ENCODE measurements at places on chromosomes 12 and 14.

DNA sequence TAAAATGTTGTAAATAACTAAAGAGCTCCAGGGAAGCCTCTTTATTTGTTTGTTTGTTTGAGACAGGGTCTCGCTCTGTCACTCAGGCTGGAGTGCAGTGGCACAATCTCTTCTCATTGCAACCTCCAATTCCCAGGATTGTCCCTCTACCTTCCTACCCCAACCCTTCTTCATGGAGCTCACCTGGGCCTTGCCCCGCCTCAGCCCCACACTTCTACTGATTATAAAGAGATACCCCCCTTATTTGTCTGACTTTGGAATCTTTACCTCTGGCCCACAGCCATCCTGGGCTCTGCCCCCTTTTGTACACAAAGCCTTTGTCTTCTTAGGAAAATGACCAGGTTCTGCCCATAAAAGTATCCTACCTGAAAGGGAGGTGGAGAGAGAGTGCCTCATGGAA, 9.1 kb upstream of the BLTP3B start:
- DNase-seq, result no peak

DNA sequence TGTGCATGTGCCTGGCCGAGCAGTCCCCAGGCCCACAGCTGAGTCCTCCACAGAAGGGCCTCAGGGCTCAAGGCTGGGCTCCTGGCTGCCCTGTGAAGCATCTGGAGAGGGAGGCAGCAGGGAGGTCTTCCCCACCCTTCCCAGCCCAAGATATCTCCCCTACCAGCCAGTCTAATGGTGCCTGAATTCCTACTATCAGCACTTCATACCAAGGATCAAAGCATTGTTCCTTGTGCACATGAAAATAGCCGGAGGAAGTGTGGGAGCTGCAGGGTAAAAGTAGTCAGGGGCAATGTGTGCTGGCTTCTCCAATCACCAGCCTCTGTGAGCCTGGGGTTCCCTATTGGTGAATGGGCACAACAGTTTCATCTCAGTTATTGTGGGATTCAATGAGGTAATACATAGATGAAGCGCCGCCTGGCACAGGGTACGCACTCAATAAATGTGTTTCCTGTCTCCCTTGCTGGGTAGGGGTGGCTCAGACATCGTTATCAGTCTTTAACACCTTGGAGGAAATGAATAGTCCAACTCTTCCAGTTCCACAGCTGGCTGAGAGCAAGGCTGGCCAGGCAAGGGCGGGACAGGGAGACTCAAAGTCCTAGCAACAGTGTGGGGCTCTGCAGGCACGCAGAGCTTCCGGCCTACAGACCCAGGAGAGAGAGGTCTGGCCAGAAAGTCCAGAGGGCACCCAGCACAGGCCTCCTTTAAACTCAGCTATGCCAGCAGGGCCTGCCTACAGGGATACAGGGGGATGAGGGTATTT, 39.1 kb upstream of the PNMA1 start:
- peak; percentile 67 for DNase-seq

- no peak for DNase-seq
Observed at GRCh38 chr14:26730929-26731618, 133.2 kb upstream of the NOVA1 start.

DNA sequence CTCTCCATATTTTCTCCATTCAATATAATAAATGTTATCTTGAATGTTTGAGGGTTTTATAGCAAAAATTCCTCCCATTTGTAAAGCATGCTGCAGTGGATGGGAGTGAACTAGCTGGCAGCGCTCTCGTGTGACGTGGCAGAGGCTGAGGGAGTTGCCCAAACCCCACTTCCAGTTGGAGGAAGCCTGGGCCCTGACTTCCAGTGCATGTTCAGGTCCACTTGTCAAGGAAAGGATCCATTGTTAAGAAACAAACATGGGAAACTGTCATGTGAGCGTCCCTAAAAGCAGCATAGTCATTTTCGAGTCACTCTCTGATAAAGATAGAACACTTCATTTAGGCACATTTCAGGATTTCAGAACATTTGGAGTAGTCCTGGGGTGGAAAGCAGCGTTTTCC, 116.6 kb downstream of the SLC25A47 start:
- DNase-seq, result no peak

- peak; percentile 83 for DNase-seq
Observed at GRCh38 chr12:7638760-7639555, 26.8 kb downstream of the APOBEC1 start.

DNA sequence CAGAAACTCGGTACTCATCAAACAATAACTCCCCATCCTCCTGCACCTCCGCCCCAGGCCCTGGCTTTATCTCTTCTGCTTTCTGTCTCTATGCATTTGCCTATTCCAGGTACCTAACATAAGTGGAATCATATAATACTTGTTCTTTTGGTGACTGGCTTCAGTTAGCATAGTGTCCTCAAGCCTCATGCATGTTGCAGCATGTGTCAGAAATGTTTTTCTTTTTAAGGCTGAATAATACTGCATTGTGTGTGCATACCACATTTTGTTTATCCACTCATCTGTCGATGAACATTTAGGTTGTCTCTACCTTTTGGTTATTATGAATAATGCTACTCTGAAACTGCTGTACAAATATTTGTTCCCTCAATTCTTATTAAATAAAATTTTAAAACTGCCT, 117.1 kb downstream of the KICS2 start:
- no peak for DNase-seq

DNA sequence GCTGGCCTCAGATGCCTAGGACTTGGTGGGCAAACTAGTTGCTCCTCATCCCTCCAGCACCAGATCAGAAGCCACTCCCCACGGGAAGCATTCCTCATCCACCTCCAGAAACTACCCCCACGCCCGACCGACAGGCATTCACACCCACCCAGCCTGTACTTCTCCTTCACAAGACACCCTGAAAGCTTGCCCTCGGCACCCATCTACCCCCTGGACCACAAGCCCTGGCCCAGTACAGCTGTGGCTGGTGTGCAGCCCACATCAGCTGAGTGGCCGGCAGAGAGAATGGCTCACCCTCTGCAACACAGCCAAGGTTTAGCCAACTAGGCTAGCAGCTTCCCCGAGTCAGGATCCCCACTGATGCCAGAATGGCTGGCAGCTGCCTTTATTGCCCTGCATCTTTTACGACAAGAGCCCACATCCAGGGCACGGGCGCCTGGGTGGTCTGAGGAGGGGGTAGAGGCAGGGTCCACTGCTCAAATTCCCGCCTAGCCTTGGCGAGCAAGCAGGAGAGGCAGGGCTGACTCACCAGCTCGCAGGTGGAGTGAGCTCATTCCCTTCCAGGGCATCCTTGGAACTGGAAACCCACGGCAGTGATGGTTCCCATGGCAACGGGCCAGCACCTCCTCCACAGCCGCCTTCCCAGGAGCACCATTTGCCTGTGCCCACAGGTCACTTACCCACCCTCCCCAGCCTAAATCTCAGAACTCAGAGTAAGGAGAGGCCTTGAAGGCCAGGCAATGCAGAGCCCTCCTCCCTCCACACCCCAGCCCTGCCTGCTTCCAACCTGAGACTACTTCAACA, 17.1 kb downstream of the ACTN1 start:
- no peak for DNase-seq

DNA sequence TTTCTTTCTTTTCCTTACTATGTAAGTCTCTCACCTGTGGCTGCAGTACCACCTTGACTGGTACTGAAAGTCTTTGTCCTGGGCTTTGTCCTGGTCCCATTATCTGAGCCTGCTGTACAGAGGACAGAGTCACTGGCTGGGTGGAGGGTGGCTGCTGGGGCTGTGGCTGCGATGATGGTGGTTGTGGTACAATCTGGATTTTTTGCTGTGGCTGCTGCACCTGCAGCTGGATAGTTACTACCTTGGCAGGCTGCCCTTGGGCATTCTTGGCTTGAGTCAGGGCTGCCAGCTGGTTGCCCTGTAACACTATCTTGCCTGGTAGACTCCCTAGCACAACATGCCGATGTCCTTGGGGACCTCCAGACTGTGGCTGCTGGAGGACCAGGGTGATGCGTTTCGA, 27.0 kb downstream of the CHD8 start:
- DNase-seq, result no peak
